HCT116 (cell line): ENCODE measurements at places on chromosomes 12 and 14. TPM values are rescaled to one million over a fixed set of nuclear protein-coding genes. Genes with fewer than 3 reads are reported as not detected.
A peak's percentile ranks its signal among the peaks of the same experiment; 100 is the strongest.

DNA sequence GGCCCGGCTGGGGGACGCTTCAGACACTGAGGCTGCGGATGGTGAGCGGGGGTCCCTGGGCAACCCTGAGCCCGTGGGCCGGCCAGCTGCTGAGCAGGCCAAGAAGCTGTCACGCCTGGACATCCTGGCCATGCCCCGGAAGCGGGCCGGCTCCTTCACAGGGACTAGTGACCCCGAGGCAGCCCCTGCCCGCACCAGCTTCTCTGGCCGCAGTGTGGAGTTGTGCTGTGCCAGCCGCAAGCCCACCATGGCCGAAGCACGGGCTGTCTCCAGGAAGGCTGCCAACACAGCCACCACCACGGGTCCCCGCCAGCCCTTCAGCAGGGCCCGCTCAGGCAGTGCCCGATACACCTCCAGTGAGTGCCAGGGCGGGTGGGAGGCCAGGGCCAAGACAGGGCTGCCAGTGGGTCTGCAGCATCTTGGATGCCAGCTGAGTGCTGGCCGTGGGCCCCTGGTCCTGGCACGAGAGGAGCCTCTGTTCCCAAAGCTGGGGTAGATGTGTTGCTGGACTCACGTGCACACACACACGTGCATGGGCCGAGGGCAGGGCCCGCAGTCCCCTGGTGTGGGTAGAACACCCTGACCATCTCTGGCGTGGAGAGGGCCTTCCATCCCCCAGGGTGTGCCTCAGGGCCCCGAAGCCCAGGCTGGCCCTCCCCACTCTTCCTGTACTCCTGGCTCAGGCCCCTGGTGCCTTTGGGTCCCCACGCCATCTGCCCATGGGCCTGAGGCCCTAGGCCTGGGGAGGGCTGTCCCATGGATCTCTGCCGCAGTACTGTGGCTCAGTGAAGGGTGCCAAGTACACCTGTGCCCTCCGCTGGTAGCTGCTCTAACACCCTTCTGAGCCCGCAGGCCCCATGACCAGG, 22.8 kb downstream of the CEP170B start:
- H3K4me1 ChIP-seq = no peaks in the 10 kb centered on the region; the same call in 1 of the 2 replicates
- H3K36me3 ChIP-seq = peaks cover 3% of the 10 kb centered on the region; the same call in 1 of the 2 replicates
- no peak for DNase-seq

GRCh38 chr12:70052931-70053497, 190.2 kb upstream of the CNOT2 start:
- no peak overlapping the region for H3K27ac ChIP-seq
- peak; percentile 75 for DNase-seq
- H3K4me3 ChIP-seq = no peak overlapping the region
- peaks cover 34% of the 10 kb centered on the region for H3K4me1 ChIP-seq
- no peaks in the 10 kb centered on the region for H3K27me3 ChIP-seq
- no peaks in the 10 kb centered on the region for H3K36me3 ChIP-seq

- H3K36me3 ChIP-seq = no peaks in the 10 kb centered on the region
- no peaks in the 10 kb centered on the region for H3K27me3 ChIP-seq
- DNase-seq = no peak
- no peak overlapping the region for H3K4me3 ChIP-seq
- H3K27ac ChIP-seq = no peak overlapping the region
Observed at GRCh38 chr12:65106948-65107347, 14.2 kb downstream of the WIF1 start.

DNA sequence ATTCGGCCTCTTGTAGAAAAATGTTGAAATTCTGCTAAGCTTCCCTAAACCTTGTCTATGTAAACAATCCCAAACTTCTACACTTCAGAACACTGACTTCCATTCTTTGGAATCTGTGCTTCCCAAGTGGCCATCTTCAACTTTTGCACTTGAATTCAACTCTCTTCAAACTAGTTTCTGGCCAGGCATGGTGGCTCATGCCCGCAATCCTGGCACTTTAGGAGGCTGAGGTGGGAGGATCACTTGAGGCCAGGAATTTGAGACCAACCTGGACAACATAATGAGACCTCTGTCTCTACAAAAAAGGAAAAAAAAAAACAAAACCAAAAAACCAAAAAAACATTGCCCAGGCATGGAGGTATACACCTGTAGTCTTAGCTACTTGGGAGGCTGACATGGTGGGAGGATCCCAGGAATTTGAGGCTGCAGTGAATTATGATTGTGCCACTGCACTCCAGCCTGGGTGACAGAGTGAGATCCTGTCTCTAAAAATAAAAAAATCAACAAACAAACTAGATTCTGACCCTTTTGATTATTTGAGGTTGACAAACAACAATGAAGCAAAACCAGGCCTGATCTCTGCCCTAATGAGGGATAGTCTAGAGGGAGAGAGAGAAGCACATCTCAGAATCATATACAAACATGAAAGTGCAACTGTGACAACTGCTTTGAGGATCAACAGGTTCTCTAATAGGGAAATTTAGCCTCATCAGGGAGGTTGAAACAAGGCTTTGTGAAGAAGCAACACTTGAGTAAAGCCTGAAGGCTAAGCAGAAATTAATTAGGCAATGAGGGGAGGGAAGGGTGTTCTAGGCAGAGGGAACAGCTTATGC, 11.6 kb upstream of the C12orf75 start:
- no peak overlapping the region for H3K27ac ChIP-seq
- no peaks in the 10 kb centered on the region for H3K4me1 ChIP-seq
- no peak for DNase-seq
- no peak overlapping the region for H3K4me3 ChIP-seq
- H3K36me3 ChIP-seq = no peaks in the 10 kb centered on the region

DNA sequence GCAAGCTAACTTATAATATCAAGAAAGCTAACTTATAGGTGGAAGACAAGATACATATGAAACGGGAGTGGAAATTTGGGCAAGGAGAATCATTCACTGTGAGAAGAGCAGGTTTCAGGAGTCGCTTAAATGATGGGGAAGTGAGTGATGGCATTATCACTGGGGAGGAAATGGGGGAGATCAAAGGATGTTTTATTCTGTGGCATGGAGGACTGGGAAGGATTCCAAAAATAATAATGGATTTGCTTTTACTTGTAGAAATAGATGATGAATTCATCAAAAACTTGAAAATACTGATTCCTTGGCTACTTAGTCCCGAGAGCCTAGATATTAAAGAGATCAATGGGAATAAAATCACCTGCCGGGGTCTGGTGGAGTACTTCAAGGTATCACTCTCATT, 47.8 kb downstream of the SAV1 start:
- no peak overlapping the region for H3K4me3 ChIP-seq
- H3K27ac ChIP-seq = no peak overlapping the region
- H3K36me3 ChIP-seq = no peaks in the 10 kb centered on the region
- no peak for DNase-seq
- H3K4me1 ChIP-seq = peaks cover 3% of the 10 kb centered on the region; the same call in 1 of the 2 replicates
- H3K27me3 ChIP-seq = no peaks in the 10 kb centered on the region

DNA sequence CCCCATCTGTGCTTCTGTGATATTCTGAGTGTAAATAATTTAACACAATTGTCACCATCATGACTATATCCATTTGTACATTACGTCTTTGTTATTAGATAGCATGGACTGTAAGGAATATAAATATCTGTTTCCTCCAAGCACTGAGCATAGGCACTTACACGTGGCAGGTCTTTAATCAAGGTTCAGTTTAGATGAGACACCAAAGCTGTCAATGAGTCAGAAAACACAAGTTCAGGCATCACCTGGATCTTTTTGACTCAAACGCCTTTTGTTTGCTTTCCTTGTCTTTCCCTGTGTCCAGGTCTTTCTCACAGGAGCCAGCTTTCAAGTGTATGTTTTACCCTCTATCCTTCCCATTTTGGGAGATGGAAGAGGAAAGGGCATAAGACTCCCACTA, 163.2 kb upstream of the CCDC198 start:
- no peak for DNase-seq
- H3K27ac ChIP-seq = no peak overlapping the region
- H3K4me1 ChIP-seq = no peaks in the 10 kb centered on the region
- H3K27me3 ChIP-seq = peaks cover 68% of the 10 kb centered on the region
- H3K36me3 ChIP-seq = no peaks in the 10 kb centered on the region

GRCh38 chr14:31303654-31304053, 96.1 kb upstream of the HECTD1 start:
- no peak overlapping the region for H3K27ac ChIP-seq
- no peak overlapping the region for H3K4me3 ChIP-seq
- no peaks in the 10 kb centered on the region for H3K36me3 ChIP-seq

- DNase-seq = no peak
- no peak overlapping the region for H3K4me3 ChIP-seq
- peaks cover 17% of the 10 kb centered on the region; the same call in 1 of the 2 replicates for H3K27me3 ChIP-seq
- H3K27ac ChIP-seq = no peak overlapping the region
Observed at GRCh38 chr12:4001841-4002240, 128.6 kb upstream of the PARP11 start.

DNA sequence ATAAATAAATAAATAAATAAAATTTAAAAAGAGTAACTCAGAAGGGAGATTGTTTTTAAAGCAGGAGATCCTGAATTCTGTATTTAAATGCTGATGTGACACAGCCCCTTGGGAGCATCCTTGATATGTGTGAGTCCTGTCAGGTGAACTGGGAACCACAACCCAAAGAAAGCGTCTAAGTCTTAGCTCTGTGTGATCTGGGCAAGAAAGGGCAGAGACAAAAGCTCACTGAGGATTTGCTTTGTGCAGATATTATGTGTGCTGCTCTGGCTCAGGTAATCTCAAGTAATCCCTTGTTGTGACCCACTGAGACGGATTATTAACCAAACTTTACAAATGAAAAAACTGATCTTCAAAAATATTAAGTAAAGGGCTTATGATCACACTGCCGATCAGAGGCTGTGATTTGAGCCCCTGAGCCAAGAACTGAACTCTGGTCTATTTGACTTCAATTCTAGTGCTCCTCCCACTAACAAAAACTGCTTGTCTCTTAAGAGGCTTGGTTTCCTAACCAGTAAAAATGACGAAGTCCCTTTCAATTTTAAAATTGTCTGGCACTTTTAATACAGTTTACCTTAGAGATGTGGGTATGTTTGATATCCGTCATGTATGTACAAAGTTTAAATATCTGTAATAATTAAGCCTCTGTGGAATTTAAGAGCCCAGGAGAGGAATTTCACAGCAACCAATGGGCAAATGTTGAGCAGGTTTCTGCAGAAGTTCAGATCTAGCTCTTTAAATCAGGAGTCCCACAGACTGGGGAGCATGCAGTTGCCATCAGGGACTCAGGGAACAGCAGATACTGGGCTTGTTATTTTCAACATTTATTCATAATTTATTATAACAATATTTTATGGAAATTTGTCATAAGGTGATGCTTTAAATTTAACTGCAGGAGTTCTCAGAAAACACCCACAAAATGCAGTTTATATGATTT, 46.1 kb downstream of the CPM start:
- no peaks in the 10 kb centered on the region for H3K4me1 ChIP-seq
- no peak overlapping the region for H3K4me3 ChIP-seq
- no peaks in the 10 kb centered on the region for H3K27me3 ChIP-seq
- H3K27ac ChIP-seq = no peak overlapping the region
- H3K36me3 ChIP-seq = no peaks in the 10 kb centered on the region

- no peaks in the 10 kb centered on the region for H3K36me3 ChIP-seq
- DNase-seq = no peak
- peaks cover 5% of the 10 kb centered on the region; the same call in 1 of the 2 replicates for H3K27me3 ChIP-seq
- H3K27ac ChIP-seq = no peak overlapping the region
- peaks cover 12% of the 10 kb centered on the region for H3K4me1 ChIP-seq
Observed at GRCh38 chr12:51528852-51529650, 62.0 kb upstream of the SCN8A start.

- H3K36me3 ChIP-seq = peaks cover 3% of the 10 kb centered on the region
- no peak for DNase-seq
- no peak overlapping the region for H3K4me3 ChIP-seq
- H3K4me1 ChIP-seq = peaks cover 1% of the 10 kb centered on the region; the same call in 1 of the 2 replicates
Observed at GRCh38 chr12:124399622-124400021, 104.7 kb downstream of the RFLNA start.

DNA sequence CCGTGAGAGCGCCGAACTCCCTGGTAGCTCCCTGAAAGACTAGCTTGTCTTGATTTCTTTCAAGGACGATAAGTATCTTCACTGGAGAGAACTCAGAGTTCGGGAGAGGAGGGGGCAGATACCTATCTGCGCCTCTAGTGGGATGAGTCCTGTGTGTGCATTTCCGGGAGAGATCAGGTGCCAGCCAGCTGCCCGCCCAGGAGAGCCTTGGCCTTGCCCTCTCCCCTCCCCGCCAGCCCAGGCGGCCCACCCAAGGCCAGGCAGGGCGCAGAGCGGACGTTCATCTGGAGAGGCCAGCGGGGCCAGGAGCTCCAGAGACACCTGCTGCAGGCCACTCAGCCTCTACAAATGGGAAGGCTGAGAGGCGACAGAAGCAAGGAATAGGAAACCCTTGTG, 1.0 kb downstream of the CD9 start:
- peak overlapping the region; percentile 93 for H3K4me3 ChIP-seq
- no peak for DNase-seq
- H3K27ac ChIP-seq = peak overlapping the region; percentile 86

- H3K36me3 ChIP-seq = no peaks in the 10 kb centered on the region
- H3K4me1 ChIP-seq = no peaks in the 10 kb centered on the region
- H3K27me3 ChIP-seq = no peaks in the 10 kb centered on the region; the same call in 1 of the 2 replicates
- no peak overlapping the region for H3K27ac ChIP-seq
- no peak for DNase-seq
- no peak overlapping the region for H3K4me3 ChIP-seq
Observed at GRCh38 chr12:30979371-30980259, 53.1 kb downstream of the TSPAN11 start.

DNA sequence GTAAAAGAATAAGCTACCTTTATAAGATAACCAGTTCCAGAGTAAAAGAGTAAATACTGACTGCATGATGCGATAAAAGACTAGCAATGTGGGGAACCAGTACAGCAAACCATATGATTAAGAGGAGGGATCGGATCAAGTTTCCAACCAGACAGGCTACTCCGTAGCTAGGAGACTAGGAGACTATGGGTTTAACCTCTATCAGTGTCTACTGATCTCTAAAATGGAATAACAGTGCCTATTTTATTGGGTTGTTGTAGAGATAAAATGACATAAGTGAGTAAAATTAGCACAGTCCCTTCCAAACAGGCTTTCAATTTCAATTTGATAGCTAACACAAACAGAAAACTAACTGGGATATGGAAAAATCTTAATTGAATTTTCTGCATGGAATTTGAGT, 76.0 kb downstream of the PAWR start:
- DNase-seq = no peak
- 0 out of 2 replicates have a peak, but pooled peaks cover 5% of the 10 kb centered on the region for H3K36me3 ChIP-seq
- H3K27me3 ChIP-seq = no peaks in the 10 kb centered on the region

DNA sequence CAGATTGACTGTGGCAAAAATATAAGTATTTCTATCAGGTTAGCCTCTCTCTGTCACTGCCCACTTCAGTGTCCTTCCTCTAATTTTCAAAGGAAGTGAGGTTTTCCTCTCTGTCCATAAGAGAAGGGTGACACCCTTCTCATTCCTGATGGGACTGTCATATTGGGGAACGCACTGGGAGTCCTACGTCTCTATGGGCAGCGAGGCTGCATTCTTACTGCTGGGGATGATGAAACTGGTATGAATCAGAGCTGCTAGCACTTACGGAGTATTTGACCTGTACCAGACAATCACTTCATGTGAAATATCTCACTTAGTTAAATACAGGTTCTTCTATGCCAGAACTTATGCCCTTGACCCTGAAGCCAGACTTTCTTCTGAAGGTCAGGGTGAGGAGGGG, 436.3 kb downstream of the DPF3 start:
- no peak for DNase-seq
- H3K27ac ChIP-seq = no peak overlapping the region
- peaks cover 7% of the 10 kb centered on the region for H3K4me1 ChIP-seq
- no peaks in the 10 kb centered on the region for H3K27me3 ChIP-seq
- H3K36me3 ChIP-seq = no peaks in the 10 kb centered on the region

The KLHL33 gene
- 0.05 TPM for total RNA-seq

The GLIPR1L1 gene
- total RNA-seq = not detected

The PIP4P1 gene
- 35.4 TPM for total RNA-seq

The P2RX2 gene
- not detected for total RNA-seq

The LRP10 gene
- total RNA-seq = 42.7 TPM

The ZFHX2 gene
- 3.6 TPM for total RNA-seq

The TAS2R14 gene
- 1.9 TPM for total RNA-seq

The HOXC5 gene
- 1.1 TPM for total RNA-seq

The JPH4 gene
- 0.15 TPM for total RNA-seq

The PPP1CC gene
- total RNA-seq = 248 TPM

The DAO gene
- not detected for total RNA-seq
